C1 segment of cervical spinal cord (tissue), 14 donors: ENCODE measurements at places on chromosomes 12 and 14.

DNA sequence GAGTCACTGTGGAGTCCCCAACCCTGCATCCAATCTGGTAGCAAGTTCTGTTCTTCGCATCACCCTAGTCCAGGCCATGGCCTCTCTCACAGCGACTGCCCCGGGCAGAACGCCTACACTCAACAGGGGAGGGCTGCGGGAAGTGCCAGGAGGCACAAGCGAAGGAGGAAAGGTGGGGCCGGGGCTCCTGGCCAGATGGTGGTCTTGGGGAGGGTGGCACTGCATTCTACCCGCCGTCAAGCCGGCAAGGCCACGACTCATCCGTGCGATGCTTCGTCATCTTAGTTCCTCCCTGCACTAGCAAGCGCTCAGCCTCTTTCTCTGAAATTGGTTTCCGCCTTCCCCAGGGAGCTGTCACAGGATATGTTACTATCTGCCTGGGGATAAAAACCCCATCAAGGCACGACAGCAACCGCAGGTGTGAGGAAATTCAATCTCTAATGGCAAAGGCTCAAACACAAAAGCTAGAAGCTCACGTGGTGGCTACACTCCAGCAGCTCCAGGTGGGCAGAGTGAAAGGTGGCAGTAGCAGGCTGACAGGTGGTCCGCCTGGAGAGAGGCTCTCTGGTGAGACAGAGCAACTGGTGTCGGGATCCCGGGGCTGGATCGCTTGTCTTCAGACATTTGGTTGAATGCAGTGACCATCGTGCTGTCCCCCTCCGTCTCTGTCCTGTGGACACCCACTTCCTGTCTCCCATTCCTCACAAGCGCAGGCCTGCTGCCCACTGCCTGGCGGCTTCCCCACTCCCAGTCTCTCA is 34.1 kb downstream of the ACADS start:
- DNase-seq, result no peak

GRCh38 chr14:92323011-92323915 is at the start of gene SLC24A4:
Gene SLC24A4, plus strand, starts transcription at chr14:92323165. Its CDS starts 666 bp downstream, at chr14:92323831.
- DNase-seq, result no peak

DNA sequence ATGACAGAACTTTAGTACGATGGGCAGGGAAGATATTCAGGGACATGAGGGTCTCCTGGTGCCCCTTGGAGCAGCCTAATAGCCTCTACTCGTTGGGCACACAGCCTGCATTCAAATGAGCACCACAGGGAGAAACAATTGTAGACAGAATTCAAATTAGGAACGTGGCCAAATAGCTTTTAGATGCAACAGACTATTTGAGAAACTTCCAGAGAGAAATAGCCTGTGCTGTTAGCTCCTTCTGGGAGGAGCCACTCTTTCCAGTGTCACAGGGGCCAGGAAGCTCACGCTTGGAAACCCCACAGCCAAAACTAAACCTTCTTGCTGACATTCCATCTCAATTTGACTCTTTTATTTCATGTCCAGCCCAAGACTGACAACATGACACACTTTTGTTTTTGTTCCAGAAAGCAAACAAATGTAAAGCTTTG is 114.5 kb downstream of the RPAP3 start:
- DNase-seq, result no peak

- no peak for DNase-seq
These were observed 15.2 kb downstream of the RILPL2 start for GRCh38 chr12:123421314-123421713.

DNA sequence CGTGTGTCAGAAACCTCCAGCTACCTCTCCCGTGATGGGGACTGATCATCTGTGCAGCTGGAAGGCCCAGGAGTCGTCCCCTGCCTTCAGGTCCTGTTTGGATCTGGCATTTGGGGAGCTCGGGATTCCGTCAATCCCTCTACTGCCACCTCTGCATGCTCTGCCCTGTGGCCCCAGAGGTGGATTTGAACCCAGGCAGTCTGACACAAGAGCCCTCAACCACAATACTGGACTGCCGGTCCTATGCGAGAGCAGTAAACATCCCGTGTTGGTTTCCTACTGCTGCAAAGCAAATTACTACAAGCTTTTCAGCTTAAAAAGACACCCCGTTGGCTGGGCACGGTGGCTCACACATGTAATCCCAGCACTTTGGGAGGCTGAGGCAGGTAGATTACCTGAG is 121.9 kb upstream of the FKBP4 start:
- DNase-seq, result no peak

- DNase-seq, result no peak
These were observed 9.3 kb downstream of the CD163L1 start for GRCh38 chr12:7434670-7435069.

DNA sequence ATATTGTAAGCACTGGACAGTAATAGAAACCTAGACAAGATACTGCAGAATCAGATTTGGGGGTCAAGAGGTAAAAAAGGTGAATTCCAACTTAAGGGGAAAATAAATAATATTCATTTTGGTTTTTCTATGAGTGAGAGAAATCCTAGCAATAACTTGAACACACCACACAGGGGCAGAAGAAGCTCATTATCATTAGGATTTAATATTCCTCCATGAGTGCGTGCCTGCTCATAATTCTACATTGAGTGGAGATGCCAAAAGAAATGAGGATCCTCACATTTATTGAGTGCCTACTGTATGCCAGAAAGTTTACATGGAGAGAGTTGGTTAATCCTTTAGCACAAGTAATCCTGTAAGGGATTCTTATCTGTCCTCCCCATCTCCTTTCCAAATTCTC is 40.5 kb upstream of the C14orf132 start:
- DNase-seq, result no peak

GRCh38 chr12:46124848-46125619 is 134.7 kb upstream of the SCAF11 start:
- no peak for DNase-seq

DNA sequence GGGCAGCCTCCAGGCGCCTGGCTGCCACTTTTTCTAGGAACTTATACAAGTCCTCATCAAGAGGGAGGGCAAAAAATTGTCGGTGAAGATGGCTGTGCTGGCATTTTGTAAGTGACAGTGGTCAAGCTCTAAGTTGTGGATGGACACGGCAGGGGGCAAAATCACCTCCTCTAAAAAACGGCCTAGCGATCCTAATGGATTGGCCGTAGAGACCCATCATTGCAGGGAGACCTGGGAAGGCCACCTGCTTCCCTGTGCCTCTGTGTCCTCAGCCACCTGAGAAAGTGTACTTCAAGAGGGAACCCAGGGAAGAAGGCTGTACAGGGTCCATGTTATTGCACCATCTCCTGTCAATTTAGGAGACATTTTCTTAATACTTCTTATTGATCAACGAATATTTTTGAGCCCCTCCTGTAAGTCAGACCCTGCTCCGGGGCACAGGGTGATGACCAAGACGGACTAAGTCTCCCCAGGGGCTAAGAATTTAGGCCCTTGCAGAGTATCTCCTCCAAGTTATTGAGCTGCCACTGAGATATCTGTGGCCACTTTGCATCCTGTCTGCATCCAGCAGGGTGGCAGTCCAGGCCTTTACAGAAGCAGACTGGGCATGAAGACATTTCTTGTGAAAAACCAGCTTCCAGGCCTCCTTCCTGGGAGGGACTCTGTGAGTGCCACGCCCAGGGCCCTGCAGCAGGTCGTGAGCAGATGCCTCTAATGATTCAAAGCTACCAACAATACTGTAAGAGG is 40.5 kb downstream of the PSMA6 start:
- no peak for DNase-seq

DNA sequence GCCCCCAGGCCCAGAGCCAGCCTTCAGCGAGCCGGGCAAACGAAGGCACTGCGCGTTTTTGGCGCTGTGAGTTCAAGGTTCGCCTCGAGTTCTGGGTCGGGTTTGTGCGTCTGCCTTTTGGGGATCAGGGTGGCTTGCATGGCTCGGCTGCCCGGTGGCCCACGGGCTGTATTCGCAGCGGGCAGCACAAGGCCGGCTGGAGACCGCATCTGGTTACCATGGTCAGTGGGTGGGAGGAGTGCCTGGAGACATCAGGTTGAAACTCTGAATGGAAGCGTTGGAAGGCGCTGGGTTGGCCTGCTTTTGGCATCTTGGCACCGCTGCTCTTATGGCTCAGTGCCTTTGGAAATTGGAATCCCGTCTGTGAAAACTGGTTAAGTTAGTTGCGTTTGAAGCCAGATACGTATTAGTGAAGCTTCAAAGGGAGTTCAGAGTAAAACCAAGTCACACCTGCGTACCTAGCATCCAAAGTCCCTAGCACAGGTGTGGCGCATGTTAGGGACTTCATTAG is 50.9 kb downstream of the SNAPC1 start:
- no peak for DNase-seq

DNA sequence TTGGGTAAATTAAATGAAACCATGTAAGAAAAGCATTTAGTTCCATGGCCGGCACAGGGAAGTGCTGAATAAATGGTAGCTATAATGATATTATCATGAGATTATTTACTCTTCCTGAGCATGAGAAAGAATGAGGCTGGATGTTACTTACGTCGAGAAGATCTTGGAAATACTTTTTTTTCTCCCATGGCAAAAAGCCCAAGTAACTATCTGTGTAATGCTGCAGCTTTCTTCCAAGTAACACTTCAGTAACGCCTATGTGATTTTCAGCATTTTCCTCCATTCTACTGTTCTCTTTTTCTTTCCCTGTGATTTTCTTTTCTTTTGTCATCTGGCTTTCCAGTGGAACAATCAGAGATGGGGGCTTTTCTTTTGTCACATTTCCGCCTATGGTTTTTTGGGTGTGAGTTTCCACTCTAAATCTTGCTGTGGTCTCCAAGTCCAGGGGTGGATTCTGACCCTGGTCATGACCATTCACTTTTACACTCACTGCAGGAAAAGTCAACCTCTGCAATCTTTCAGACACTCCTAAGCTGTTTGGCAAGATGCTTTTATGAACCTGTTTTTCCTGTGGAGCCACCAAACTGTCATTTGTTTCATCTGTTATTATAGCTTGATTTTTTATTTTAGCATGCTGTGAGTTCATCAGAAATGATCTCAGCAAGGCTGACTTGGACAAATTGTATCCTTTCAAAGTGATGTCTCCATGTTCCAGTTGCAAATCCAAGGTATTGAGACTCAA is 25.0 kb upstream of the SYCP3 start:
- no peak for DNase-seq

GRCh38 chr12:99498756-99499155 is 148.8 kb upstream of the GARIN6 start:
- no peak for DNase-seq

DNA sequence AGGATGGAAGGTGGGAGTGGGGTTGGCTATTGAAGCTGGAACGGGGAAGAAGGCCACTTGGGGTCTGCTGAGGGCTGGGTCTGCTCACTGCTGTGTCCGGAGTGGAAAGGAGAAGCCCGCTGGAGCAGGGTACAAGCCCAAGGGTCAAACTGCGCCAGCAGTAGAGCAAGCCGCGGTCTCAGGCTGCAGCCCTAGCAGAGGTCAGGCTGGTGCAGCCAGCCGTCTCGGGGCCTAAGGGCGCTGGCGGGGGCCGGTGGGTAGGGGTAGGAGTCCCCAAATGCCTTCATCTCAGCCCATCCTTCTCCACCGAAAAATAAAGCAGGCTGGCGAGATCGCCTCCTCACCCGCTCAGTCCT is 718 bp upstream of the JDP2 start:
- DNase-seq, result no peak

DNA sequence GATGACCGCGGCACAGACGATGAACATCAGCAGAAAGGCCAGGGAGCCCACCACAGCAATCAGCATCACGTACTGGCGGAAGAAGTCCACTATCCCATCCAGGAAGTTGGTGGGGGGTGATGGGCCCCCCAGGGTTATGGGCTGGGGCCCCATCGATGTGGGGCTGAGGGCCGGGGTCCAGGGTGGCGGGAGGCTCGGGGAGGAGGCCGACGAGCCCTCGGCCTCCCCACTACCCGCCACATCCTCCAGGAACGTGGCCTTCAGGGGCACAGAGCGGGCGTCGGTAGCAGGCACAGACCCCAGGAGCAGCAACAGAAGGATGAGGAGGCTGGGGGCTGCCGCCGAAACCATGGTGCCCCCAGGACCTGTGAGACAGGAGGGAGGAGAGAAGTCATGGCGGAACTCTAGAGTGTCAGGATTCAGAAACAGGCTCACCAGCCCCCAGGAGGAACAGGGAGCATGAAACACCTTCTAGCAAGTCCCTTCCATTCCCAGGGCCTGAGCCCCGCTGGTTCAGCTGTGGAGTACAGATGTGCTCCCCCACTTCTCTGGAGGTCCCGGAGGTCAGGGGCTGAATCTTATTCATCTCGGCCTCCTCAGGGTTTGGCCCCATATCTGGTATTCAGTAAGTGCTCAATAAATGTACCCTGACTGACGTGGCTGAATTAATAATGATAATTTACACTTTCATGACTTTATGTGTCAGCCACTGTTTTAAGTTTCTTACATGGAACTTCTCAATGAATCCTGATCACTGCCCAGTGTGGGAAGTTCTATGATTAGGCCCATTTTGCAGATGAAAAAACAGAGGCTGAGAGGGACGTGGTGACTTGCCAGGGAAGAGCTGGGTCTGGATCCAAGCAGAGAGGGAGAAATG is 5.6 kb downstream of the TMEM119 start:
- no peak for DNase-seq

DNA sequence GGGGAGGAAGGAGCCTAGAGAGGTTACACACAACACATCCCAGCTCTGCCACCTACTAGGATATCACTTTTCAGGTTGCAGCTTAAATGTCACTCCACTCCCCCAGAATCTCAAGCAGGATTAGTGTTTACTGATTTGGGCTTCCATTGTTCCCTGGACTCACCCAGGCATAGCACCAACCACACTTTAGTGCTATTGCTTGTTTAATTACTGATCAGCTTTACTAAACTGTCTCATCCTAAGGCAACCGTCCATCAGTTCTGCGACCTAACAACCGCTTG is 6.1 kb upstream of the KRT18 start:
- no peak for DNase-seq

GRCh38 chr12:108747563-108747962 is 16.2 kb upstream of the CORO1C start:
- DNase-seq, result no peak

DNA sequence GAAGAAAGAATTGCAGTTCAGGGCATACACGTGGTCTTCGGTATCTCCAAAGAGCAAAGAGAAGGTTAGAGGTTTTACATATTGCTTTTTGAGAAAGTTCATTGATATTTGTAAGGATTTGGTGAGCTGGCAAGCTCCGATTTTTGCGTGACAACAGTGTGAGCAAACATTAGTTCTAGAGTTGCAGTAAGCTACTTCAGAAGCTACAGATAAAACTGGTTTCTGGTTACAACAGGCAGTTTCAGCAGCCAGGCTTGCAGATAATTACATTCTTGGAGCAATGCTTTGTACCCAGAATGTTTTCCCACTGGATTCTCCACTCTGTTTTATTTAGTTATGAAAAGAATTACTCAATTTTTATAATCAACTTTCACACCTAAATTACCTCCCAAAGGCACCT is 28.2 kb downstream of the KLRK1 start:
- DNase-seq, result no peak

- DNase-seq, result no peak
These were observed 42.7 kb upstream of the NEDD1 start for GRCh38 chr12:96864335-96864734.

GRCh38 chr12:996881-997280 is 5.9 kb downstream of the ERC1 start:
- no peak for DNase-seq

GRCh38 chr12:115227137-115227615 is 543.2 kb upstream of the TBX3 start:
- no peak for DNase-seq

GRCh38 chr14:23442721-23443356 is 7.4 kb upstream of the MYH7 start:
- no peak for DNase-seq

- no peak for DNase-seq
These were observed 856 bp upstream of the EIF4B start for GRCh38 chr12:53005215-53005985.
